T-helper 17 cell (primary cell): ENCODE measurements at places on chromosomes 11 and 22.

- no peak for DNase-seq
These were observed 243.4 kb upstream of the PLET1 start for GRCh38 chr11:112504056-112504455.

- DNase-seq = no peak
These were observed 132.9 kb upstream of the BLID start for GRCh38 chr11:122248939-122249338.

- DNase-seq = no peak
These were observed 9.8 kb downstream of the TRAF6 start for GRCh38 chr11:36500315-36500721.

- DNase-seq = no peak
These were observed 91.0 kb downstream of the CCDC83 start for GRCh38 chr11:85946221-85946620.

DNA sequence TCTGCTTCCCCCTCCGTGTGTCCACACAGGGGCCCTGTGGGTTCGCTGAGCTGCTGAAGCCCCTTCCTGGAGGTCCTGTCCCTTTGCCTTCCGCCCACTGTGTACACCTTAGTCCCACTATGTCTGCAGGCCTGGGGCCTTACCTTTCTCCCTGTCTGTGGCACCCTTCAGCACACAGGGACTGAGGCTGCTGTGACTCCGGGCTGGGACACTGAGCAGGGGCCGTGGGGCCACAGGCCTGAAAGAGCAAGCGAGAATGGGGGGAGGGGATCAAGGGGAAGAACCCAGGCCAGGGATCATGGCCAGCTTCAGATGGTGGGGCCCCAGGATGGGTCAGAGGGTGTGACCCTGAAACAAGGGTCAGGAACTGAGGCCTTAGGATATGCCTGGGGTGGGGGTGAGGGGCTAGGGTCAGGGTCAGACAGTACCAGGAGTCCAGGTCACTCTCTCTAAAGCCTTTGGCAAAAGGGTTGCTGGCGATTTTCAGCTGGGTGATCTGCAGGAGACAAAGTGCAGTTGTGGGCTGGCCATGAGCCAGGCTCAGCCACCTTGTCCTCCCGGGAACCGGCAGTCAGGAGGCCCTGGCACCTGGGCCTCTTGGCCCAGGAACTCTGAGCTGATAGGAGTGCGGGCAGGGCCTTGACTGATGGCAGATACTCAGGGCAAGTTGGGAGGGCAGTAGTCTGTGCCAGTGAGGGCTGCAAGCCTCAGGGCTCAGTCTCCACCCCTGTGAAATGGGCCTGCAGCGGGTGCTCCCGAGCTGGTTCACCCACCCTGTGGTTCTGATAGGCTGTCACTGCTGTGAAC lies 2.6 kb upstream of the NUDT8 start:
- no peak for DNase-seq

GRCh38 chr22:47596176-47596690 lies 833.8 kb downstream of the TBC1D22A start:
- DNase-seq = no peak

- no peak for DNase-seq
These were observed 8.7 kb downstream of the PRR5 start for GRCh38 chr22:44710474-44711240.

GRCh38 chr11:22878039-22878438 lies 17.8 kb upstream of the CCDC179 start:
- no peak for DNase-seq

DNA sequence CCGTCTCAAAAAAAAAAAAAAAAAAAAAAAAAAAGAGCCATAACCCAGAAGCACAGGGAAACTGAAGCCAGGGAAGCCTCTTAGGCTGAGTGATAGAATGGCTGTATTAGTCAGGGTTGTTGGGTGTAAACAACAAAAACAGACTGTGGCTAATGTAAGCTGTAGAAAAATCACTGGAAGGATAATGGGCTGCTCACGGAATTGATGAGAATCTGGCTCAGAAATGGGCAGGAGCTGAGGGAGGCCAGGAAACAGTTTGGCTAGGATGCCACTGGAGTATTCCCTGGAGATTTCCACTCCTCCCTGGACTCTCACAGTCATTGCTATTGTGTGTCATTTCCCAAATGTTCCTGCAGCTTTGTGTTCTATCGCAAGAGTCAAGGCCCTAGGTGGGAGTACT lies 22.4 kb downstream of the SLC22A6 start:
- no peak for DNase-seq

- DNase-seq = no peak
These were observed 1041.8 kb downstream of the TBC1D22A start for GRCh38 chr22:47804281-47804680.

GRCh38 chr11:63737718-63738117 lies 30.9 kb downstream of the ZFTA start:
- no peak for DNase-seq

- DNase-seq = no peak
These were observed 157.0 kb downstream of the BRD1 start for GRCh38 chr22:49670456-49671330.

DNA sequence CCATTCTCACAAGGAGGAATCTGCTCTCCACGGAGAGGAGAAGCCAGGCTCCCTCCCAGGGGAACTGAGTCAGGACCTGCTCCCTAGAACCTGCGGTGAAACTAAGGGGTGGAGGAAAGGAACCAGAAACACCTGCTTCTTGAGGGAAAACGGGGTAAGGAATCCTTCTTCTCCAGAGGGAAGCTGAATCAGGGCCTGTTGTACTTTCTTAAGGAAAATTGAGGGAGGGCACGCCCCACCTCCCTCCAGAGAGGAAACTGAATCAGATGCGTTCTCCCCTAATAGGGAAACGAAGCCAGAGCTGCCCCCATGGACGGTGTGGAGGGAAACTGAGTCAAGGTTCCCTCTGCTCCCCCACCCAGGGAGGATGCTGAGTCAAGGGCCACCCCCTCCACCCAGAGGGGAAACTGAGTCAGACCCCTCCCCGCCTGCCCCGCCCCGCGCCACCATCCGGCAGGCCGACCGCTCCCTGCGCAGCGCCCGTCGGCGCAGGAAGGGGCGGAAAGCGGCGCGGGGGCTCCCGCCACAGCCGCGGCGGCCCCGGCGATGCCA lies 393 bp downstream of the RELA start:
- no peak for DNase-seq

DNA sequence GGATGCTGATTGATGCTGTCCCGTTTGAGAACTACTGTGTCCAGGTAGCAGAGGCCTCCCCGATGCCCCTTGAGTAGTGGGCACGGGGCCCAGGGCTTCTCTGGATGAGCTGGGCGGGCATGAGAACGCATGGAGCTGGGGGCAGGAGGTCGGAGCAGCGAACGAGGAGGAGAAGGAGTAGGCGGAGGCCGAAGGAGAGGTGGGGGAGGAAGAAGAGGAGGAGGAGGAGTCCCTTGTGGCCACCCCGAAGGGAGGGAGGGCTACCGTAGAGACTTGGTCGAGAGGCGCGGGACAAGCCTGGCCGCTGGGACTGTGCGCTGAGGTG lies 62.9 kb downstream of the CRYBB2 start:
- no peak for DNase-seq

DNA sequence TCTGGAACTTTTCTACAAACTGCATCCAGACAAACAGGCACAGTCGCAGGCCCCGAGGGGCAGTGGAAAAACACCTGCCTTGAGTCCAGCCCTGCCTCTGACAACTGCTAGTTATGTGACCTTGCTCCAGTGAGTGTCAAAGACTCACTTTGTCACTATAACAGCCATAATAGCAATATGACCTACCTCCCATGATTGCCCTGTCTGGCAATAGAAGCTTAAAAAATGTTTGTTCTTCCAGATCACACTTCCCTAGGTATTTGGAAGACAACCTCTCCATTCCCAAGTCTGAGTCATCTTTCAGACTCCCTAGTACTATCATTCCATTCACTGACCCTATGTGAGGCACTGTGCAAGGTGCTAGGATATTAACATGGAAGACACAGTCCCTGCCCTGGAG lies 74.5 kb downstream of the RPL27A start:
- no peak for DNase-seq

- DNase-seq = no peak
These were observed 15.9 kb upstream of the PIK3IP1 start for GRCh38 chr22:31308181-31308580.

DNA sequence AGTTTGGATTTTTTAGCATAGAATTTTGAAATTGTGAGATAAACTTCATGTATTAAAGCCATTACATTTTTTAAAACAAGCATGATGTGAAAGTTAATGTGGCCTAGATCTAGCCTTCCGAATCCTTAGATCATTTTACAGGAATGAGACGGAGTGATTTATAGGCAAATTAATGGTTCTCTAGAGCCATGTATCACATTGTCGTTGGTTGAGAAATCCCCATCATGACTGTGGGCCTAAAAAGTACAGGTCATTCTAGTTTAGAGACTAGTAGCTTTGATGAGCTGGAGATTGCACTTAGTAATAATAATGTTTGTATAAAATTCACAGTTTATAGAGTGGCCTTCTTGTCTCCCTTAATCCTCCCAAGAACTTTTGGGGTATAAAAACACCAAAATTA lies 7.1 kb downstream of the EWSR1 start:
- no peak for DNase-seq

GRCh38 chr11:89168396-89168795 lies 9.3 kb upstream of the TYR start:
- no peak for DNase-seq

DNA sequence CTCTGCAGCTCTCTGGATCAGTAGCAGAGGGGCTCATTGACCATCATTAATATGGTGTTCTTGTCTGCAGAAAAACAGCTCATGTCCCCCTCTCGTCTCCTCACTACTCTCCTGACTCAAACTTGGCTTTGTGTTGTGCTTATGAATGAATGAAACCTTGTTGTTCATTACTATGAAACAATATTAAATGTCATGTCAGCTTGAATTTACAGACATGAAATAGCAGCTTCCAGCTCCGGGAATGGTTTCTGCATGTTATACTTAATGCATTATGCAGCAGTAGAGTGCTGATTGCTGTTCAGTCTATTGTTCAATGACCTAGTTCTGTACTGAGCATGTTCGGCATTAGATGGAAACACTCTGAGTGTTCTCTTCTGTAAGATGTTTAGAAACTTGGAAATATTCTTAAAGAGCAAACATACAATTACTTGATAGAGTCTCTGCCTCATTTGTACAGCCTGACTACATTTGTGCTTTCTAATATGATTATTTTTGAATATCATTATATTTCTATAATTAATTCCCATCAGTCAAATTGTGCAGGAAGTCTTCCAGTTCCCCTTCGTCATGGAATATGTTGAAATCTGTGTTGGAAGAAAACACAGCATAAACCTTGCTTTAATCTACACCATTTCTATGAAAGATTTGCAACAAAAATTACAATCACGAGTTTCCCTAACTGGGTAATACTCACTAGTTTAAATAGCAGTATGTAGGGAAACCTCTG lies 340.4 kb downstream of the SOX6 start:
- DNase-seq = no peak
